ENCODE measurements at places on chromosomes 5 and 9.

DNA sequence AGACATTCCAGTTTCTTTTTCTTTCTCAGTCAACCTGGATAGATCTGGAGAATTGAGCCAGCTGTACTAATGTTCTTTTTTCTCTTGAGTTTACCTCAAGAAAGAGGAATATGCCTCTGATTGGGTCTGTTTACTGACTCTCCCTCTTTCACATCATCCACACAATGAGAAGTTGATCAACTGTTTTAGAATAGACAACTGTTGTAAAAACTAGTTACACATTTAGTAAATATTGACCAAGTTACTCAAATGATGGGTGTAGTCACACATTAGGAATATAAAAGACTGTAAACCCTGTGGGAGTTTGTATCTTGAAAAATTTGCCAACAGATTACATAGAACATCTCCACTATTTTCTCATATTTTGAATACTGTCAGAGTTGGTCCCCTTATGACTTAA lies 330.8 kb downstream of the FER start:
- DNase-seq: no peak

DNA sequence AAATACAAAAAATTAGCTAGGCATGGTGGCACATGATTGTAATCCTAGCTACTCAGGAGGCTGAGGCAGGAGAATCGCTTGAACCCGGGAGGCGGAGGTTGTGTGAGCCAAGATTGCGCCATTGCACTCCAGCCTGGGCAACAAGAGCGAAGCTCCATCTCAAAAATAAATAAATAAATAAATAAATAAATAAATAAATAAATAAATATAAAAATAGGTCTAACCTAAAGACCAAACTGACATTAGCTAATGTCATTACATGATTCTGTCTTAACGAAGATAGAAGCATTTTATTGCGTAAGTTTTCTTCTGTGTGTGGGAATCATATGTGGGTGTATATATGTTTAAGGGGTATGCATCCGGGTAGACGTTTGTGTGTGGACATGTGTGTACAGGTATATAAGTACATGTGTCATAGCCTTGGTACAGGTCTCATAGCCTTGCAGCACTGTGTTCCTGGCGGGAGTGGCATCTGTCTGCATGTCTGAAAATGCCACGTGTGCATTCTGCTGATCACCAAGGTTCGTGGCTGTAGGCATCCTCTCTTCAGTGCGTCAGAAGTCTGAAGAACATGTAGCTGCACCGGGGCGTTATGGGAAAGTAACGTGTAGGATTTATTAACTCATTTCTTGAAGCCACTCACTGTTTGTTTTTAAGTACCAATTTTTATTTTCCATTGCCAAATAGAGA lies 298.1 kb downstream of the NR3C1 start:
- DNase-seq: no peak

DNA sequence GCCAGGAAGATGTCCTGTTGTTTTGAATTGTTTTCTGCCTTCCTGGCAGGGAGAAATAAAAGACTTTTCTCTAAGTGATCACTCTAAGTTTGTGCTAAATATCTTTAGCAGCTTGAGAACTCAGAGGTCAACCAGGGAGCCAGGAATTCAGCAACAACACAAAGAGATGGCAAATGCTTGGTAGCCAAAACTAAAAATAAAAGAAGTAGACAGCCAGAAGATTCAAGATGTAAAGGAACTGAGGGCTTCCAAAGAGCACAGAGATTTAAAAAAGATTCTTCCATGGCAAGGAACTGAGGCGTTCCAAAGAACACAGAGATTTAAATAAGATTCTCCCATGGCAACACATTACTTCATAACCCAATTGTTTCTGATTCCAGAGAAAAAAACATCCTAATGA lies 9.6 kb downstream of the DNAH5 start:
- no peak for DNase-seq

GRCh38 chr9:87464992-87465378 lies 32.7 kb upstream of the DAPK1 start:
- DNase-seq: no peak

GRCh38 chr9:87512311-87512710 lies 14.6 kb downstream of the DAPK1 start:
- DNase-seq: no peak

GRCh38 chr5:129904102-129904666 lies at the start of gene CHSY3:
CHSY3 (plus strand) TSS chr5:129904465.
- no peak for DNase-seq

- DNase-seq: no peak
Measured at GRCh38 chr9:76269789-76270188, 124.4 kb downstream of the RFK start.

- DNase-seq: no peak
Measured at GRCh38 chr5:170334626-170335025, 37.0 kb upstream of the LCP2 start.

DNA sequence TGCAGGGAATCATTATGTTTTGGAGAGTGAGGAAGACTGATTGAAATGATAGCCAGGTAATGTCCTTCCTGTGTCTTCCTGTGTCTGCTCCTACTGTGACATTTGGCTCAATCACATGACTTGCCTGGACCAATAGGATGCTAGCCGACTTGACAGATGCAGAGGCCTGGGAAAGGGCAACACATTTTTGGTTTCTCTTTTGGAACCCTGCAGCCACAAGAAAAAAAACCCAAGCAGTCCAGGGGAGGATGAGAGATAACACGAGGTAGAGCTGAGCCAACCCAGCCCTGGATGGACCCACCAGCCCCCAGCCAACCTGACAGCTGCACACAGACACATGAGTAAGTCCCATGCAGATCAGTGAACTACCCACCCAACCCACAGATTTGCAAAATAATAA lies 256.1 kb upstream of the SMARCA2 start:
- no peak for DNase-seq

DNA sequence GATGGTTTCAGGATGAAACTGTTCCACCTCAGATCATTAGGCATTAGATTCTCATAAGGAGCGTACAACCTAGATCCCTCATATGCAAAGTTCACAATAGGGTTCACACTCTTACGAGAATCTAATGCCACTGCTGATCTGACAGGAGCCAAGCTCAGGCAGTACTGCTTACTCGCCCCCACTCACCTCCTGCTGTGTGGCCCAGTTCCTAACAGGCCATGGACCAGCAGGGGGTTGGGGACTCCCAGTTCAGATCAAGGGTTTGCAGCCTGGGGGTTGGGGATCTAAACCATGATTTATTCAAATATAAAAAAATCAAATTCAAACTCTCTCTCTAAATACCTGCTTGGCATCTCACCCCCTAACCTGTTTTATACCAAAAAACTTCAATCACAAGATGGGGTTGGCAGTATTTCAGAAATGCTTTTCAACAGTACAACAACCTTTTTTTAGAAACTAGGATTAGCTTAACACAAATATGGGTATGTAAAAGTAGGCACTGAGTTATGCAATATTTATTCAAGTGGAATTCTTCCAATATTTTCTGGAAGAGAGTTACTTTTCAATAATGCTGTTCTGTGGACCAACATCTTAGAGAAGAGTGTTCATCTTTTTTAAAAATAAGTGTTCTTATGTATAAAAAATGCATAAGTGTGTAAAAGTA lies 30.1 kb upstream of the SLC12A2 start:
- no peak for DNase-seq

DNA sequence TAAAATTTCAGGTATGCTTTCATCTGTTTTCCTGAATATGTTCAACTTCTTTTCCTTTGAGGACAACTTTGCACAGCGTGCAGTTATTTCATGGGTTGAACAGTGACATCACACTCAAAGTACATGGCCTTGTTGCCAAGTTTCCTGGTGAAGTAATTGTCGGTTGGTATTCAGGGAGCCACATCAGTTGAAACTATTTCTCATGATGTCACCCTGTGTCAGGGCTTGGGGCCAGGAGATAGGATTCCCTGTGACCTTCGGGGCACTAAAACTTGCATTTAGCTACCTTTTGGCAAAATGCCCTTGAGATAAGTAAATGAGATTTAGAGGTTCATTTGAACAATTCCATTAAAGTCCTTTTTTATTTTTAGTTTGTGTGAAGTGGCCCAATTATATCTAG lies 383.9 kb downstream of the SH3GL2 start:
- no peak for DNase-seq

DNA sequence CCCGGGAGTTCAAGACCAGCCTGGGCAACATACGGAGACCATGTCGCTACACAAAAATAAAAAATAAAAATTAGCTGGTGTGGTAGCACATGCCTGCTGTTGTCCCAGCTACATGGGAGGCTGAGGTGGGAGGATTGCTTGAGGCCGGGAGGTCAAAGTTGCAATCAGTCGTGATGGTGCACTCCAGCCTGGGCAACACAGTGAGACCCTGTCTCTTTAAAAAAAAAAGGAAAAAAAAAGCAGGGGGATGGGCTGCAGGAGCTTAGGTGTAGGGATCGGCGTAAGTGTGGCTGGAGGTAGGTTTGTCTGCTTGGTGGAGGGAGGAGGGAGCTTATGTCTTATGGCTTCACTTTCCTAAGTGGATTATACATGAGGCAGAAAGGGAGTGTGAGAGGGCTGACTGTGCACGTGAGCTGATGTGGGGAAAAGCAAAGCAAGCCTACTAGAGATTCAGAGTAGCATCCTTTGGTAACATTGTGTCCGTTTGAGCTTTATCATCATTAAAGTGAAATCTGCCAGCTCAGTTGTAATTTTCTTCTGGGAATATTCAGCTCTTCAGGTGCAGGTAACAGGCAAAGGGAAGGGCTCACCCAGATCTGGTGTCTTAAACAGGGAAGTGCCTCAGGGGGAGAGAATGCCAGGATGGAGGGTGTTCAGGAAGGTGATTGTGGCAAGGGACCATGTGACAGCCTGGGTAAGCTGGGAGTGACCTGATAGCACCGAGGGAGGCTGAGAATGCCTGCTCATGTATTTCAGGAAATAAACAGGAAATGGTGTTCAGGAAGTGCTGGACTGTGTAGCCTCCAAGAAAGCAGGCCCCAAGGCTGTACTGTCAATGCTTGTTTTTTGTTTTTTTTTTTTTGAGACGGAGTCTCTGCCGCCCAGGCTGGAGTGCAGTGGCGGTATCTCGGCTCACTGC lies 17.6 kb upstream of the SETX start:
- no peak for DNase-seq

DNA sequence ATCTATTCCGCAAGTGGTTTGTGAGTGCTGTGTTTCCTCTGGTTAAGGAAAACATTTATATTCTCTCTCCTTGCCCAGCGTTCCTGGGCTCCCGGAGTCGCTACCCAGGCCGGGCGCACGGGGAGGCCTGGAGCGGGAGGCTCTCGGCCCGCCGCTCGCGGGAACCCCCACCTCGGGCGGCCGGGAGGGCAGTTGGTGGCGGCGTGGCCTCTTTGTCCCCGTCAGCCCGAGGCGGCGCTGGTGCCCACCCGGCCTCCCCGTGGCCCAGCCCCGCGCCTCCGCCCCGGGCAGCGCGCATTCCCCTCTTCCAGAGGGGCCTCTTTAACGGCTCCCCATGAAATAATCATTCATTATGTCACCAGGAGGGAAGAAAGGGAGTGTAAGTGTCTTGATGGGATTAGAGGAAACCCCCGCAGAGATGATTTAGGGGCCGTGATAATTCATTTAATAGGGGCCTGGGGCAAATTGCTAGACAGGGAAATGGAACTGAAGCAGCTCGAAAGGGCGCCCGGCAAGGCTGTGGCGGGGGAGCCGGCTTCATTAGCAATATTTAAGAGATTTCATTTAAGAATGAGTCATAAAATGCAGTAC lies 181.9 kb upstream of the TBCA start:
- no peak for DNase-seq

DNA sequence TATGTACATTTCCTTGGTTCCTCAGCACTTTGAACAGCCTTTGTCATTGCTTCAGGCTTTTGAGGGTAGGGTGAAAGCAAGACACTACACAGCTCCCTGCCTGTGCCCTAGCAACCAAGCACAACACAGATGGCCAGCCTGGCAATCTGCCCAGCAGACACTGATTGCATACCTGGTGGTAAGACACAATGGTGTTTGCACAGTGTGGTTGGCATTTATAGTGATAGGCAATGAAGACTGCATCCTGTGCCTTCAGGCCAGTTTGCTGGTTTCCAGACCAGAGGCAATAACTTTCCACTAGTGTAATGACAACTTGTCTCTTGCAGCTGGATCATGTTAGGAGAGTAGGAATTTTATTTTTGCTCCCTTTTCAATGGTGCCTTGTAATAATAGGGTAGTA lies 144.5 kb upstream of the TNC start:
- DNase-seq: no peak

- no peak for DNase-seq
Measured at GRCh38 chr5:177526191-177526590, 9.4 kb upstream of the DDX41 start.

- DNase-seq: peak; percentile 13
Measured at GRCh38 chr5:142472306-142472951, 147.6 kb upstream of the SPRY4 start.

- no peak for DNase-seq
Measured at GRCh38 chr9:135116371-135116770, 28.9 kb downstream of the OLFM1 start.

DNA sequence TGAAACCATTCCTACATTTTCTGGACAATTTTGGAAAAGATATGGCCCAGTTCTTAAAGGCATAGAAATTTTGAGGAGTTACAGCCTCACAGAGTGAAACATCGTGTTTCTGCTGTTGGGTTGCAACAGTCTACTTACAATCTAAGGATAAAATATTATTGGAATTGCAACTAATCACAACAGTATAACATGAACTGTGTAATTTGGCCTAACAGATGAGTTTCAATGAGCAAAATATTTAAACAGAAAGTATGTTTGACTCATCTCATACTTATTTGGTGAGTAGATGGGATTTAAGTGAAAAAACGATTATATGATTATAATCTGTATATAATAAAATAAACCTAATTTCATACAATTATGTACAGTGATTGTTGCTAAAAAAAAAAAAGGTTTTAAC lies 1061.8 kb downstream of the CDH12 start:
- DNase-seq: no peak

DNA sequence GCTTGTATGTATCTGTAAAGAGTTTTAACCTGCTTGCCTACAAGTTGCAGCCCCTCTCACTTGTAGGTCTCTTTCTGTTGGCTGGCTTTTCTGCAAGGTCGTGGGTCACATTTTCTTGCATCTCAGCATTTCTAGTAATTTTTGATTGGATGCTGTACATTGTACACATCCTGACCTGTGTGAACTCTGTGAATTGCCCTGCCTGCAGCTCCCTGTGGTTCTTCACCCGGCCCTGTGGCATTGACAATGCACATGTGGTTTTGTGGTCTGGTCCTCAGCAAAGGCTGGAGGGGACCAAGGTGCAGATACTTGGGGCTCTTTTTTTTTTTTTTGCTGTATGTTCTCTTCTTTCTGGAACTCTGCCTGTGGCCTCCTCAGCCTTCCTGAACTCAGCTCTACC lies 53.6 kb downstream of the WNK2 start:
- no peak for DNase-seq

DNA sequence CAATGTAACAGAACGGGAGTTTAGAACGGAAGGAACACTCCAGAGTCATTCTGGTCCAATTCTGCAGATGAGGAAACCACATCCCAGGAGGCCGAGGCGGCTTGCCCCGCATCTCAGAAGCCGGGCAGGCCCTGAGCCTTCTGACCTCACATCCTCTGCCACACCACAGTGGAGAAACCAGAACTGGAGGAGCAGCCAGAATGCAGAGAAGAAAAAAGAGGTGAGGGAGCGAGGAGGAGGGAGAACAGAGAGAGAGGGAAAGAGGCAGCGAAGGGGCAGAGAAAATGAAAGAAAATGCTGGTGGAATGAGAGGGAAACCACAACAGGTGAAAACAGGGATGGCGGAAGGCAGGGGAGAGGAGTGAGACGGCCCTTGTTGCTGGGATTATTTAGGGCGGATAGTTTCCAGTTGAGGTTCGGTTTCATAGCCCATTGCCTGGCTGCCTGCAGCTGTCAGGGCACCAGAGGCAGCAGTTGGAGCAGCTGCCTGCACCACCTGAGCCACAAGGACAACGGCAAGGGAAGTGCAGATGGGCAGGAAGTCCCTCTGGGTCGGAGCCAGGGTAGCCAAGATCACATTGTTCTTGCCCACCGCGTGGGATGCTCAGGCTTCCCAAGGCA lies at the start of gene HMHB1:
Gene HMHB1 (plus strand): TSS at position 77 of the 621 bp plus-strand sequence.
- DNase-seq: no peak

Data from activated CD4-positive, alpha-beta T cell treated with anti-CD3 and anti-CD28 coated beads, Interleukin-2, amount 50 U/mL, for 24 hours (primary cell).